GM13976 (cell line): ENCODE measurements at places on chromosomes 6 and 20.
A peak's percentile ranks its signal among the peaks of the same experiment; 100 is the strongest.

GRCh38 chr20:57769756-57770155 is 59.9 kb upstream of the PMEPA1 start:
- DNase-seq = peak; percentile 13

DNA sequence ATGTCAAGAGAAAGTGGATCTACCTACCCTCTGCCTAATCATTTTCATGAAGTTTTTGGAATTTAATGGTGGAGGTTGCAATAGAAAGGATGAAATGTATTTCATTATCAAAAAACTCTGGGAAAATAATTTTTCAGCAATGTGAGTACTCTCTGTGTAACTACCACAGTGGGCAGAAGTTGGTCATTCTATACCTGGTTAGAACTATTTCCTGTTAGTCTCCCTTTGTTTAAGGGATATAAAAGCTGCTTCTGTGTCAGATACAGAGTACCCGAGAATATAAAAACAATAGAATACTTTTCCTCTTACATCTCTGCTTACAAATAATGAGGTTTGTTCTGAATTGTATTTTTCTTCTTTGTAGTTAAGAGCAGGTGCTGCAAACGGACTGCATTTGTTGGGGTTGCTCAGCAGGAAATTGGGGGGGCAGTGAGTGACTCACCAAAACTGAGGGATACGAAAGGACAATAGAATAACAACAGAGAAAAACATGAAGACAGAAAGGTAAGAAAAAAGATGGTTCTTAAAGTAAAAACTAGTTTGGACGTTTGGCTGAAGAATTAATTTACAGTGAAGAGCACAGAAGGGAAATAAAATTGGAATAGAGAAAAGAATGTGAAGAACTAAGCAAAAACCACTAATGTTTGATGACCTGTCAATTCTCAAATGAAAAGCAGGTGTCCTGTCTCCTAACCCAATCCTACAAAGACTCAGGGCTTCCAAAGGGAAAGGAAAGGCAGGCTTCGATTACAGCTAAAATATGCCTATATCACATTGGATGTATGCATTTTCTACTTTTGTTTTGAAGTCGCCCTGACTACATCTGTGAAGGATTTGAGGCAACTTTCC is 703.1 kb downstream of the RFPL4B start:
- no peak for DNase-seq

DNA sequence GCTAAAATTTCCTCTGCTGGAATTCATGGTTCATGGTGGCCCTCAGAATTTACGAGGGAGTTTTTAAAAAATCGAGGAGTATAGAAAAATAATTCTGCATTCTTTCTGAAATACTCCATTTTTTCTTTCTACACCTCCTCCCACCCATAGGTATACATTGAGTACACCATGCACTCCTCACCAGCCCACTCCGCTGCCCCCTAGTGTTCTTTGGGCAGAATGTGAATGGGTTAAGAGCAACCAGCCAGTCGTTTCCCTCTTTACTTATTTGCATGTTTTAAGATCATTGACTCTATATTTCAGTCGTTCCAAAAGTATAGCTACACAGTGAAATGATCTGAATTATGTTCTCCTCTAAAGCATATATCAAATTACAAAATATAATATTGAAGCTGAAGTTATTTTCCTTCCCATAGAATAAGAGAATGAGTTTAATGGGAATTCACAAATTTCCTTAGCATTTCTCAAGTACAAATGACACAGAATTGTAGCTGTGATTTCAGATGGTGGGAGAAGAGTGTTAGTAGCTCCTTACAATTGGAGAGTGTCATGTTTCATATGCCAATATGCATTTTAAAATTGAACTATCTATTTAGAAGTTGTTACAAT is 977.7 kb upstream of the SLC35B3 start:
- DNase-seq = peak; percentile 27

GRCh38 chr6:91079969-91080368 is 493.1 kb upstream of the MAP3K7 start:
- no peak for DNase-seq

DNA sequence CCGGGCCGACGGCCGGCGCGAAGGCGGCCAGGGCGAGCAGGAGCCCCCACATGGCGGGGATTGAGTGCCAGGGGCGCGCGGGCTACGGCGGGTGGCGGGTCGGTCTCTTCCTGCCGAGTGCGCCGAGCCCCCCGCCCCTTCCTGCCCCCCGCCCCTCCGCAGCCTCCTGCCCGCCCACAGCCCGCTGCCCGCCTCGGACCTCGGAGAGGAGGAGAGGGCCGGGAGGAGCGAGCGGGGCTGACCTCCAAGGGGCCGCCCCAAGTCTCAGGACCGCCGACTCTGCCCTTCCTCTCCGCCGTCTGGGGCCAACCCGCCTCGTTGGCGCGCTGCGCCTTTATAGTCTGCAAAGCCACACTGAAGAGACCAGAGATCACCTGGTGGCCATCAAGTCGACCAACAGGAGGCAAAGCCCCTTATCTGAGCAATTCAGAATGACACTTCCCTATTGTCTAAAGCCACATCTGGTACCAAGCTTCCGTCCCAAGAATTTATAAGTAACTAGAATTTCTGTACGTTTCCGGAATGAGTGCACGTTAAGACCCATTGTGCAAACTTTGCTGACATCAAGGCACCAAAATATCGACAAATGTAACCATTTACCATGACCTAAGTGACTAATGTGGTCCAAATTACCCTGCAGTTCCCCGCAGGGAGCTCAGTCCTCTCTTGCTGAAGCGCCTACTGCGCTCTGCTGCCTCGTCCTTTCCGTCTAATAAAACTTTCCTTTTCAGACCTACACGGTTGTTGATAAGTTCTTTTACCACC is at the start of gene CPXM1:
Gene CPXM1 (minus strand): TSS at position 107 of the 765 bp plus-strand sequence. CDS start 55 bp downstream, at position 52.
- peak; percentile 62 for DNase-seq

DNA sequence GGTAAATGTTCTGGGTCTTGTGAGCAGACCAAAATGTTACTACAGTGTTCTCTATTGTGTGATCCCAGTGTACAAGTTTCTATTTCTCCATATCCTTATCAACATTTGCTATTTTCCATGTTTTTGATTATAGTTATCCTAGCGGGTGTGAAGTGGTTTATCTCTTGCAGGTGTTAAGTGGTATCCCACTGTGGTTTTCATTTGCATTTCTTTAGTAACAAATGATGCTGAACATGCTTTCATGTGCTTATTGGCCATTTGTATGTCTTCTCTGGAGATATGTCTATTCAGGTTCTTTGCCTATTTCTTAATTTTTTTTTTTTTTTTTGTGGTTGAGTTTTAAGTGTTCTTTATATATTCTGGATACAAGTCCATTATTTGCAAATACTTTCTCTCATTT is 35.5 kb downstream of the NSFL1C start:
- no peak for DNase-seq

DNA sequence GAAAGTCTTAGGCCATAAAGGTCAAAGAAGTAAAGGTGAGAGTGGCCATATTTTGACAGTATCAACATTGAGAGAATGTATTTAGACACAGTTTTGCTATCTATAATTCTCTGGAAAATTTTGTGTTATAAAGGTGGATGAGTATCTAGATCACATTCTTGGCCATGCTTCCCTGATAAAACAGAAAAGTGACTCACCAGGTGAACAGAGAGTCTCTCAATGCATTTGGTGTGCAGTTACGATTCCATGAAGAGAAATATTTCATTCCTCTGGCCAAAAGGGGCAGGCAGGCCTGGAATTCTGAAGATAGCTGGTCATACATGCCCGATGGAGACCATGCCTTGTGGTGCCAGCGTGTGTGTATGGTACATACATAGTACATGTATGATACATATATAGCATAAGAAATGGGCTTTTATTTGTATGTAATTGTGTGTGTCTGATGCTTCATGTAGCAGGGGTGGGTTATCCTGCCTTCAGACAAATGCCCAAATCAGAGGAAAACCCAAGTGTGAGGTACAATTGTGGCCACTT is 164.0 kb downstream of the SOBP start:
- no peak for DNase-seq

GRCh38 chr6:34378470-34378869 is 14.0 kb downstream of the NUDT3 start:
- no peak for DNase-seq

GRCh38 chr6:119147101-119148053 is 68.9 kb upstream of the FAM184A start:
- peak; percentile 67 for DNase-seq

DNA sequence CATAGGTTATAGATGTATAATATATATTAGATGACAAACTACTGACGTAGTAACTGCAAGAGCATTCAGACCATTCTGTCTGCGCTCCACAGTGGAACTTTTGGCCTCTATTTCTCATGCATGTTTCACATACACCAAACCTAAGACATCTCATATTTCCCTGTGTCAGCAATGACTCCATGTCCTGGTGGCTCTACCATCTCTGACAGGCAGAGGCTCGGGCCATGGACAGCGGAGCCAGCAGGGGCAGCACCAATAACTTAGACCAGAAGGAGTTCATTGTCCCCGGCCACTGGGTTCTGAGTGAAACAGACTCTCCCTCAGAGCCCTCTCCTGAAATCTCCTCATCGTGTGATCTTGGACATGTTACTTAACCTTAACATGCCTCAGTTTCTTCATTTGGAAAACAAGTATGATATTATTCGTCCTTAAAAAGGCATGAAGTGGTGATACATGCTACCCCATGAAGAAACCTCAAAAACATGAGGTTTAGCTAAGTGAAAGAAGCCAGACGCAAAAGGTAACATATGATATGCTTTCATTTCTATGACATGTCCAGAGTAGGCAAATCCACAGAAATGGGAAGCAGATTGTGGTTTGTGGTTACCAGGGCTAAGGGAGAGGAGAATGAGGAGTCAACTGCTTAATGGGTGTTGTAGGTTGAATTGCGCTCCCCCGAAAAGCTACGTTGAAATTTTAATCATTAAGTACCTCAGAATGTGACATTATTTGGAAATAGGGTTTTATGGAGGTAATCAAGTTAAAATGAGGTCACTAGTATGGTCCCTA is 564.0 kb upstream of the JARID2 start:
- DNase-seq = no peak

GRCh38 chr6:76162811-76163210 is 90.3 kb upstream of the IMPG1 start:
- no peak for DNase-seq

GRCh38 chr6:112302142-112302705 is 44.9 kb upstream of the RFPL4B start:
- DNase-seq = no peak

DNA sequence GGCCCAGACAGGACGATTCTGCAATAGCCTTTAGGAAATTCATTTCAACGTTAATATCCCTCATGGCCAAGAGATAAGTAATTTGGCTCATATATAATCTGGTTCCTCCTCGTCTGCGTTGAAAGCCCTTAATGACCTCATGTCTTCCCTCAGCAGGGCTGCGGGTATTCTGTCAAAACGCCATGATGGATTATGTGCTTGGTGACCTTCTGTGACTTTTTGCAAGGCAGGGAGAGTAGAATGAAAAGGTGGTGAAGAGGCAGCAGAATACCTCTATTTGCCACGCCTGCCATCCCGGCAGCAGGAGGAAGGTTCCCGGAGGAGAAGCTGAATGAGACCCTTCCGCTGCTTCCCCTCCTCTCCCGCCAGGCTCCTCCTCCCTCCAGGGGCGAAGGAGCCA is 41.1 kb upstream of the SPACA1 start:
- DNase-seq = no peak

DNA sequence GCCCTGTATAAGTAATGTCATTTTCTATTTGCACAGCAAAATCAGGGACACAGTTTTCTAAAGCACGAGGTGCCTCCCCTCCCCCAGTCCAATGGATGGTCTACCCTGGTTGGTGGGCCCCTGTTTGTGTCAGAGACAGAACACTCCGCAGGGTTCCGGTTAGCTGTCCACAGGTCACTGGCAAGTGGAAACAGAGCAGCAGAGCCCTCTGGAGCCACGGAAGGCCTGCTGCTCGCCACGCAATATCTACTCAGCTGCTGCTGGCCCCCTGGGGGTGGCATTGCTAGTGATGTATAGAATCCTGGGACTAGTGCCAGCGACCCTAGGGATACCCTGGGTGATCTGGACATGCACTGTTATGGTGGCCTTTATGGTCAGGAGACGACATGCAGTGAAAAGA is 50.4 kb downstream of the RIN2 start:
- DNase-seq = no peak

DNA sequence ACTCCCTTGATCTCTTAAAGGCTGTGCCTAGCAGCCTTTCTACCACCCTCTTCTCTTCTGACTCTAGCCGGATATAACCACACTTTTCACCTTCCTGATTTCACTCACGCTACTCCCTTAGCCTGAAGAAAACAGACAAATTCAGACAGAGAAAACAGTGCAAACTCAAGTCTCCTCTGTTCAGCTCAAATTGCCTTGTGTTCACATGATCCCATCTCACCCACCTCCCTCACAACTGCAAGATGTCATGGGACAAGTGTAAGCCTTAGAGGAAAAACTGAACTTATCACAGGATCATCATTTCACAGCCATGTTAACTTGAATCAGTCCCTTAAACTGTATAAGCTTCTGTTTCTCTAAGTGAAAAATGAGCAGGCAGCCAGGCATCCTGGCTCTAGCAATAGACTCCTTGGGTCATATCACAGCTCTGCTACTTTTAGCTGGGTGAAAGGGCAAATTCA is 66.5 kb upstream of the TENT5A start:
- no peak for DNase-seq

GRCh38 chr20:51347831-51348230 is 194.7 kb downstream of the NFATC2 start:
- DNase-seq = no peak

- DNase-seq = no peak
Observed at GRCh38 chr6:145731447-145731846, 3.9 kb downstream of the EPM2A start.
